GM12891 (cell line): ENCODE measurements at places on chromosomes 4 and X.

DNA sequence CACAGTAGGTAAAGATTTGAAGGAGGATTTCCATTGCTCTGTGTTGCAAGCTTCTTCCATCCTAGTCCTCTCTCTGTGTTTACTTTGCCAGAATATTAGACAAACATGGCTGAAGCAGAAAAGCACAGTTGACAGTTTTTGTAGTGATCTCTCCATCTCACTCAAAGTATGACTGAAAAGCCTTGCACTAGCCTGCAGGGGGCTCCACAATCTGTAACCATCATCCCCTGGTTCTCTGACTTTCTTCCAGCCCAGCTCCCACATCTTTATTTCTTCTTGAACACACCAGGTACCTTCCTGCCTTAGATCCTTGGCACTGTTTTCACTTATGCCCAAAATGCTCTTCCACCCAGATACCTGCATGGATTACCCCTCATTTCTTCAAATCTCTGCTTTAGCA lies 34.1 kb upstream of the HHIP start:
- no peak for DNase-seq

GRCh38 chrX:120350450-120351138 lies 11.3 kb upstream of the ATP1B4 start:
- DNase-seq, result no peak

- no peak for DNase-seq
Measured at GRCh38 chr4:41644288-41644914, 104.1 kb downstream of the PHOX2B start.

GRCh38 chr4:112910109-112910736 lies 139.2 kb upstream of the ANK2 start:
- DNase-seq, result no peak

DNA sequence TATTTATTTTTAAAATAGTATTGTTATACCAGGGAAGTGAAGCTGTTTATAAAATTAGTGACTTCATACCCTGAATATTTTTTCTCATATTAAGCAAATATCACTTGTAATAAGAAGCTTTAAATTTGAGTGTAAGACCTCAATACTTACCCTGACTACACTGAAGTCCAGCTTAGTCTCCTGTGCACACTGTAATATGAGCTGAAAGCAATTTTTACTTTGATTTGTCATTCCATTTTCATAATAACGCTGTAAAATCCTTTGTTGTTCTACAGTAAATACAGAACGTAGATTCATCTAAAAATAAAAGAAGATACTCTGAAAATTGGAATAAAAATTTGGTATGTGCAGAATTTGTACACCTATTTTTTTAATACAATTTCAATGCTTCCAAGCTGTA lies 27.2 kb downstream of the HDX start:
- DNase-seq, result no peak

DNA sequence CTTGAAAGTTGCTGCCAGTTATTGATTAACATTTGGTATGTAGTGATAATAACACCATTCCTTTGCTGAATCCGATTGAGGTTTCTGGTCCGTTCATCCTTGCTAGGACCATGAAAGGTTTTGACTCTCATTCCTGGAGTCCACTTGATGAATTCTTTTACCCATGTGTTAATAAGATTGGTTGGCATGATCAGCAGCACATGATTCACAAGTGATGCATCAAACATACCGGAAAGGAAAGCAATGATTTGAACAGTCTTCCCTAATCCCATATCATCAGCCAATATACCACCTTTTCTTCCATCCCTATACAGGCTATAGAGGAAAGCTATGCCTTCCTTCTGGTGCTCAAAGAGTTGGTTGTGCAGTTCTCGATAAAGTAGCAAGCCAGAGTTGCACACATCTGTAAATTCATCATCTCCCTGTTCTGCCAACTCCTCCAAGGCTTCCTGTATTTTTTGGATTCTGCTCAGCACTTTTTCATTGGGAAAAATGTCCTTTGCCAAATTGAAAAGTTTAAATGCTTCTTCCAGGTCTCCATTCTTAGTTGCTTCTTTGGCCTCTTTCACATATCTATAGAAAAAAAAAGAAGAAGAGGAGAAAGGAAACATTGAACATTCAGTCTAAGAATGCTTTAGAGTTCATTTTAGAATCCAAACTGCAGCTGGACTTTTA lies 26.7 kb downstream of the PIN4 start:
- no peak for DNase-seq

GRCh38 chr4:184215709-184216328 lies 1.9 kb downstream of the ENPP6 start:
- no peak for DNase-seq

GRCh38 chr4:5919044-5919443 lies 26.2 kb upstream of the CRMP1 start:
- DNase-seq, result no peak

- no peak for DNase-seq
Measured at GRCh38 chr4:64495946-64496345, 86.7 kb upstream of the TECRL start.

GRCh38 chrX:33161829-33162228 lies 49.5 kb downstream of the DMD start:
- no peak for DNase-seq

DNA sequence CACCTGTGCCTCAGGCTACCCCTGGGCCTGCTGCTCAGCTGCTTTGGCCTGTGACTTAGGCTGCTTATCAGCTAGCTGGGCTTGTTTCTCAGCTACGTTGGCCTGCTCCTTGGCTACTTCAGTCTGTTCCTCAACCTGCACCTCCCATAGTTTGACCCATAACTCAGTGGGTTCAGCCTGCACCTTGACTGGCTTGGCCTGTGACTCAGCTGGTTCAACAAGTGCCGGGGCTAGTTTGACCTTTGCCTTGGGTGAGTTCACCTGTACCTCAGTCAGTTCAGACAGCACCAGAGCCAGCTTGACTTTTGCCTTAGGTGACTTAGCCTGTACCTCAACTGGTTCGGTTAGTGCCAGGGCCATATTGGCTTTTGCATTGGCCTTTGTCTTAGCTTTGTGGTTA lies 171.2 kb downstream of the MSN start:
- no peak for DNase-seq

GRCh38 chrX:34778916-34779315 lies 121.8 kb upstream of the TMEM47 start:
- DNase-seq, result no peak

DNA sequence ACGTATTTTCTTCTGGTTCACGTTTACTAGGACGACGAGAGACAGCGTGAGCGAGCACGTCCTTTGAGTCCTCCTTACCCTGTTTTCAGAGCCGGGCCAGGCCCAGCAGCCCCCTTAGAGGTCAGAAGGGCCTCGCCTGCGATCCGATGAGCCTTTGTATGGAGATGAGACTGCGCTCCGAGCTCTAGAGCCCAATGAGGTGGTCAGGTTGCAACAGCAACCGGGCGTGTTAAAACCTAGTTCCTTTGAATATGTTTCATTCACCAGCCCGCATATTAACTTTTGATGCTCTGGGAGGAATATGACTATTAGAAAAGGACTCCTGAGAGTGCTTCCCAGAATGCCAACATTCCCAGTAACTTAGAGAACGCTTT lies 55.6 kb upstream of the TADA2B start:
- no peak for DNase-seq

- no peak for DNase-seq
Measured at GRCh38 chr4:86389664-86390063, 29.8 kb upstream of the MAPK10 start.

- DNase-seq, result no peak
Measured at GRCh38 chr4:10075158-10075863, 41.3 kb downstream of the WDR1 start.

DNA sequence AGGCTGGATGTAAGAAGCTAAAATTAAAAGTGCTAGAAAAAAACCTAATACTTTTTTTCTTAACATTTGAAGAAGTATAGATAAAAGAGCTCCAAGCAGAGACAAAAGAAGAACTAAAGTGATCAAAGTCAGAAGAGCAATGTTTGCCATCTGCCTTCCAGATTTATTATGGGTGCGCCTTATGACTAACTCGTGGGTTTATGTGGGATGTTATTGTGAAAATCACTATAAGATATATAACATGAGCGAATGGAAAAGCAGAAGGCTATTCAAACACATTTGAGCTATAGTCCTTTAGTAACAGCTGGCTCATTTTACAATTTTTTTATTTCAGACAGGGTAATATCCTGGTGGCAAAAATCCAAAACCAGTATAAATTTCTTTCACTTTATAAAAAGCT lies 1040.7 kb downstream of the RAPGEF2 start:
- no peak for DNase-seq

DNA sequence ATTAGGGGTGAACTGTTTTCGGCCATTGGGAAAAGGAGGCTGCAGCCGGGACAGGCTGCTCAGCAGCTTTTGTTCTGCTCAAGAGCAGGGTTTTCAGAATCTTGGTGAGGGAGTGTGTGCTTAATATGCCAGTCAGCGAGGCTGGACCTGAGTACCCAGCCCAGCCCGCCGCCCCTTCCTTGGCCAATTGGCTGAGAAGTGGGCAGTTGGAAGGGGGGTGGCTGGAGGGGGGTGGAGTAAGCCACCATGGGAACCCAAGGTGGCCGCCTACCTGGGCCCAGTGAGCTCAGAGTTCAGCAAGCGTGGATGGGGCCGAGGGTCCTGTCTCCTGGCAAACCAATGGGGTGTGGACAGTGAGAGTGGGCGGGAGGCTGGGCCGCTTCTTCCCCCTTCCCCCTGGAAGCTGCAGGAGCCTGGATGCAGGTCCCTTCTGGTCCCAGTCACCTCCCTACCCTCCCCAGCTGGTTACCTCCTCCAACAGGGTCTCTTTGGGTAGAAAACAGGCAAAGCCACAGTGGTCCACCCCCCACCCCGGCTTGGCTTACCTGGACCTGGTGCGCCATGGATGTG lies 52.5 kb downstream of the SORCS2 start:
- DNase-seq, result no peak

DNA sequence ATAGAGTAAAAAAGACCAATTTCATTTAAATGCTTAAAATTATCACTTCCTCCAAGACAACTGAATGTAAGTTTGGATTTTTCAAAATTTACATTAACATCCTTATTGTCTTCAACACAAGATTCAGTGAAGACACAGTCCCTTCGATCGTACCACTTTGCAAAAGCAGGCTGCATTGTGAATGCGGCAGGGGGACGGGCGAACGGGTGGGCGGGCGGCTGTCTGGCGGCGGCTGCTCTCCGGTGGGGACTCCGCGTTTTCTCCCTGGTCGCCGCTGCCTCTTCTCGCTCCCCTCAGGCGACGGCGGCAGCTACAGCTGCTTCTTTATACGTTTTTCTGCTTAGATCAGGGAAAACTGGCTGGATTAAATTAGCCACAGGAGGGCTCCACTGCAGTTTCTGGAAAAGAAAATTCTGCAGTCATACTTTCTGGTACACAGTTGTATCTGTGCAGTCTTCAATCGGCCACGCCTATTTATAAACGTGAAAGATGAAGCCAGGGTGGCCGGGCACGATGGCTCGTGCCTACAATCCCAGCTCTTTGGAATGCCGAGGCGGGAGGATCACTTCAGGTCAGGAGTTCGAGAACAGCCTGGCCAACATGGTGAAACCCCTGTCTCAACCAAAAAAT lies 33.9 kb upstream of the HPF1 start:
- no peak for DNase-seq

- no peak for DNase-seq
Measured at GRCh38 chrX:68754406-68754805, 74.4 kb upstream of the EFNB1 start.

- DNase-seq, result no peak
Measured at GRCh38 chr4:95830651-95831050, 9.2 kb upstream of the PDHA2 start.

GRCh38 chrX:85698921-85699320 lies 319.5 kb upstream of the POF1B start:
- DNase-seq, result no peak

DNA sequence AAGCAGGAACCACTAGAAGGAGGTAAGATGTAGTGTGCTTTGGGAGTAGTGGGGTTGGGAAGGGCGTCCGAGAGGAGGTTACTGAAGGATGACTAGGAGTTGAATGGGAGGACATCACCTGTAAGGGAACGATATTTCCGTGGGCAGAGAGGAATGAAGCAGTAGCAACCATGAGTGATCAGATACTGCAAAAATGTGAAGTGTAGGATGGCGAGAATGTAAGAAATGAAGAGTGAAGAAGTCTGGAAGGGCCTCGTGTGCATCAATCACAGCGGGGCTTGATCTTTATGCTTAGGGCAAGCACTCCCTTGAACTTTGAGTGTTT lies 594 bp downstream of the MSMO1 start:
- no peak for DNase-seq

DNA sequence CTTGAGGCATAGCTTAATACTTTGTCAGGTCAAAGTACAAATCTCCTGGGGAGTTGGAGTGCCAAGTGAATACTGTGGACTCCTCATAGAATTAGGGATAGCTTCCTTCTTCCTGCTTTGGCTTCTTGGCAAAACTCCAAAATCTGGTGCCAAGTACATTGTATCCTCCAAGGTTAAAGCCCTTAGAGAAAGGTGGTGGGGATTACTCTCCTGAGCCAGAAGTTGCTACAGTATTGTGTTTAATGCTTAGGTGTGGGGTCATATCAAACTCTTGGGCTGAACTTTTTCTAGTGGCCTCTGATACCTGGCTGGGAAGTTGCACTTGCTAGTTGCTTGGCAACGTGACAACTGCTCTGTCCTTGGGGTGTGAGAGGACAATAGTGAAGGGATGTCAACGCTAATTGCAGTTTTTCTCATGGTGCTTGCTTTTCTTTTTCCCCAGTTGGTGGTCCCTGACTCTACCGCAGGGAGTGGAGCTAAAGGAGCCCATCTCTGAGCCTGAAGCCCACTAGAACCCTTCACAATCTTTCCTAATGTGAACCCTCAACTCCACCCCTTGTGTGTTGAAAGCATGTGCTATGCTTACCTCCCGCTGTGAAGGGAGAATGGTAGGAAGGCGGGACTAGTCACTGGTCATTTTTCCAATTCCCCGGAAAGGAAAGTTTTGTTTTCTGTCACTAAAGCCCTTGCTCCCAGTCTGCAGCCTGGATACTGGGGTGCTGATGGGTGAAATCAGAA lies 35.5 kb downstream of the DLG3 start:
- DNase-seq, result no peak

GRCh38 chr4:47855350-47855749 lies 17.5 kb upstream of the CORIN start:
- no peak for DNase-seq

DNA sequence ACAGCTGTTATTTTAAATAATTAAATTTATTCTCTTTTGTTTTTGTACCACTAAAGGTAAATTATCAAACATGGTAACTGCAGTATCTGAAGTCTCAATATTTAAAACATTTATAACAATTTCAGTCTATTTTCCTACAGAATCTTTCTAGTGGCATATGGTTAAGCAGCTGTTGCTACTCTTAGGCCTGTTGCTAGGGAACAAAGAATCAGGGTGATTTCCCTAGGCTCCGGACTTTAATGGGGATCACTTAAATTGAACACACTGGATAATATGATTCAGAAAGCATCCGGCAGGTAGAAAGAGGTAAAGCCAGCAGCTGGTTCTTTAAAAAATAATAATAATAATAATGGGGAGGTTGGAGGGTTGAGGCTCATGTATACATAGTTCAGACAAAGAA lies 17.6 kb downstream of the FBXO8 start:
- no peak for DNase-seq

- no peak for DNase-seq
Measured at GRCh38 chr4:26441102-26441501, 49.2 kb downstream of the CCKAR start.

DNA sequence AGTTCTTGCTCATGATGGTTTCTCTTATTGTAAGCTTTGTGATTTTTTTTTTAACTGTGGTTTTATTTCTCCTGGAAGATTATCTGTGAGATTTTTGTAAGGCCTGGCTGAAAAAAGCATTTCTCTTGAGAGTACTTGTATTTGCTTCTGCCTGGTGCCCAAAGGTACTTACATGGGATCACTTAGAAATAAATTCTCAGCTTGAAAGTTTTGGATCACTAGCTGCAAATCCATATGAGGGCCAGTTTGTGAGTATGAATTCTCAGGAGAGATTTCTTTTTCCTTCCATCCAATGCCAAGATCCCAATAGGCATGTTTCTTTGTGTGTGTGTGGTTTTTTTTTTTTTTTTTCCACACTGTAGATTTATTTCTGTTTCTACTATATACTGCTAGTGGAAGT lies 1884.7 kb upstream of the PCDH7 start:
- no peak for DNase-seq
